ENCODE measurements at places on chromosomes 1 and 21.

- DNase-seq, result no peak
Measured at GRCh38 chr1:234961456-234962339, 166.9 kb downstream of the TOMM20 start.

DNA sequence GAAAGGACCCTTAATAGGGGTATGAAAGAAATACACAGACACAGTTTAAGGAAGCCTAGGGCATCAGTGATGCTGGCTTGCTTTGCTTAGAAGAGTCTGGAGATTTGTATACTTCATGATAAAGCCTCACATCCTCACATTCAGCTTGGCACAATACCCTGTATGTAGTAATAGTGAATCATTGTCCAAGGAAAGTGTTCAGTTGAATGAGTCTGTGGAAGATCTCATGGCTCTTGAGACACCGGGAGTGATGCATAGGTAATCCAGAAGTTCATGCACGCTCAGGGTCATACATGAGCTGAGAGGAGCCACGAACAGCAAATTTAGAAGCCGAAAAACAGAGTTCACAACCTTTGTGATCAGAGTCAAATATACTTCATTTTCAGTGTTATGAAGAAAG is 537.2 kb upstream of the TMPRSS15 start:
- no peak for DNase-seq

DNA sequence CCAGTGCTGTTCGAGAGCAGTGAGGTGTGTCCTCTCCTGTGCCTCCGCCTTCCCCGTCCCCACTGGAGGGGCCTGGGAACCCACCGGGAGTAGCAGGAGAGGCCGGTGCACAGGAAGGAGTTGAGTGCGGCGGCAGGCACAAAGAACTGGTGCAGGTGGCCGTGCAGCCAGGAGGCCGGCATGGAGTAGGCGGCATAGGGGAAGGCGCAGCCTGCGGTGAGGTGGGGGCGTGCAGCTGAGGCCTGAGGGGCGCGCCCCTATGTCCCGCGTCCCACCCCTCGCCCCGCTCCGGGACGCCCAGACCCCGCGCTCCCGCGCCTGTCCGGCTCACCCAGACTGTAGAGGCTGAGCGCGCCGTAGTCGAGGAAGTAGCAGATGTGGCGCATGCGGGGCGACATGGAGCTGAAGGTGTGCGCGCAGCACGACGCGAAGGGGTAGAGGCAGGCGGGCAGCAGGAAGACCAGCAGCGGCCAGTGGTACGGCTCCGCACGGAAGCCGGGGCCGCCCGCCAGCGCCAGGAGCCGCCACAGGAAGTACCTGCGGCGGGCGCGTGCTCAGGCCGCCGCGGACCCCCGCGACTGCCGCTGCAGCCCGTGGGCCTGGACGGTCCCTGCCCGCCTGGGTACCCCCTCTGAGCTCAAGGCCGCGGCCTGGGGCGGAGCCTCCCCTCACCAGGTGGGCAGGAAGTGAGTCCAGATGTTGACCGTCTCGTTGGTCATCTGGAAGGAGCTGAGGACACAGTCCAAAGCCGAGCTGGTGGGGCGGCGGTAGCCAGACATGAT is 2.2 kb downstream of the PAQR6 start:
- no peak for DNase-seq

DNA sequence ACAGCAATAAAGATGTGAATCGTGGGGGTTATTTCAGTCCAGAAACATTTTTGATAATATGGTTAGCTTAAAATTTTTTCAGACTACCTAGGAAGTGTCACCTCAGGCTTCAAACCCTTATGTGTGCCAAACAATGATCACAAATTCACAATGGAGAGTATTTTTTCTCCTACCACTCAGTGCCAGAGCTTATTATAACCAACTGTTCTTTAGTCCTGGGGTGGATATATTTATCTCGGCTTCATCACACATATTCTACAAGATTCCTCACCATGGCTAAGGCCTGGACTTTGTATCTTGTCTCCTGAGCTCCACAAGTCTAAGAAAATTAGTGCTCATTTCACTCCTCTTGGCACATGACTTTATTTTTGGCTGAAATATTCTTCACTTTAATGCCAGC is 629.1 kb downstream of the RWDD3 start:
- DNase-seq, result no peak

DNA sequence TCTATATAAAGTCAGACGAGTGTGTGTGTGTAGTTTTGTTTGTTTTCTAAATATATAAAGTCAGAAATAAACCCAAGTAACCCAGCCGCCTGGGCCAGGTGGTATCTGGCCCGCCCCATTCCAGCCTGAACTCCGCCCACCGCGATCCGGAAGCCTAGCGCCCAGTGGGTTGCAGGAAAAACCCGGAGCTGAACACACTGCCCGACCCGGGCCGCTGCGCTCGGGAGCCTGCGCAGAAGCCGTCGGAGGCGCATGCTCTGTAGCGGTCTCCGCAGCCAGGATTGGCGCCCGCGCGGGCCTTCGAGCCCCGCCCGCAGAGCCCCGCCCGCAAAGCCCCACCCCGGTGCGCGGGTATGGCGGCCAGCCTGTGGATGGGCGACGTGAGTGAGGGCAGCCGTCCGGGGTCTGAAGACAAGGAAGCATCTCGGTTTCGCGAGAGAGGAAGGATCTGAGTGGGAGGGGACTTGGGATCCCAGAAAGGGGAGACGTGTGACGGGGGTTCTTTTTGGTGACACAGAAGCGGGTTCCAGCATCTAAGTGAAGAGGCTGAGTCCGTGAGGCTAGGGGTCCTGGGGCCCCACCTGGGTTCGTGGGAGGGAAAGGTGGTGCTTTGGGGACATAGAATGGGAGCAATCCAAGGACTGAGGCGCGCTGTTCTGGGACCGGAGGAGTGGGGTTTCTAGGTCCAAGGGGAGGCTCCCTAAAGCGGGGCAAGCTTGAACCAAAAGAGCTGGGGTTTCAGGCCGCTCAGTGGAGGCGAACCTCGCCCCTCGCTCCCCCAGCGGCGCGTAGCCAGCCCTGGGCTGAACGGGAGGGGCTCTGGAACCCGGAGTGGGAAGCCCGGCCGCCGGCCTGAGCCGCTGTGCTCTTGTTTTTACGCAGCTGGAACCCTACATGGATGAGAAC is at the start of gene TRNAU1AP:
Gene TRNAU1AP, plus strand, starts transcription at position 328 of the 906 bp plus-strand sequence. Its CDS starts 26 bp downstream, at position 354.
- peak; percentile 97 for DNase-seq

- no peak for DNase-seq
Measured at GRCh38 chr1:115560027-115560426, 81.7 kb upstream of the VANGL1 start.

Data from stimulated activated CD4-positive, alpha-beta T cell treated with anti-CD3 and anti-CD28 coated beads, Interleukin-2, amount 100 ng/mL, for 48 hours (primary cell).